ENCODE measurements at places on chromosomes 1 and 21.
A peak's percentile ranks its signal among the peaks of the same experiment; 100 is the strongest.

- DNase-seq, result no peak
Observed at GRCh38 chr1:206790502-206791250, 18.4 kb upstream of the IL10 start.

DNA sequence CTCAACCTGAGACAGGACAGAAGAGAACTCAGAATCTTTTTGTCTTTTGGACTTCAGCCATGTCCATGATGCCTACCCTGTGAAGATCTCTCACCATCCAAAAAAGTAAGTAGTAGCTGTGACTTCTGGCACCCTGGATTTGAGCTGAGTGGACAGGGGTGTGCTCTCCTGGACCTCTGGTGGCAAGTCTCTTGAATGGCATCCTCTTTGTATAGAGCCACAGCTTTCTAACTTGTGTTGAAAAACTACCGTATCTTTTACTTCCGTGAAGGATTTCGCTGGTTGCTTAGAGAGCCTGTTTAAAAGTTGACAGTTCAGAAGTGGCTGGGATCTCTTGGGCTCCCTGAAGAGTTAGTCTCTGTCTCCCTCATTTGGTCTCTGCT is 1.8 kb downstream of the MFN2 start:
- DNase-seq, result no peak

GRCh38 chr21:36889401-36889800 is 77.1 kb downstream of the HLCS start:
- no peak for DNase-seq

GRCh38 chr1:244365809-244366208 is 85.9 kb downstream of the ADSS2 start:
- DNase-seq, result no peak

DNA sequence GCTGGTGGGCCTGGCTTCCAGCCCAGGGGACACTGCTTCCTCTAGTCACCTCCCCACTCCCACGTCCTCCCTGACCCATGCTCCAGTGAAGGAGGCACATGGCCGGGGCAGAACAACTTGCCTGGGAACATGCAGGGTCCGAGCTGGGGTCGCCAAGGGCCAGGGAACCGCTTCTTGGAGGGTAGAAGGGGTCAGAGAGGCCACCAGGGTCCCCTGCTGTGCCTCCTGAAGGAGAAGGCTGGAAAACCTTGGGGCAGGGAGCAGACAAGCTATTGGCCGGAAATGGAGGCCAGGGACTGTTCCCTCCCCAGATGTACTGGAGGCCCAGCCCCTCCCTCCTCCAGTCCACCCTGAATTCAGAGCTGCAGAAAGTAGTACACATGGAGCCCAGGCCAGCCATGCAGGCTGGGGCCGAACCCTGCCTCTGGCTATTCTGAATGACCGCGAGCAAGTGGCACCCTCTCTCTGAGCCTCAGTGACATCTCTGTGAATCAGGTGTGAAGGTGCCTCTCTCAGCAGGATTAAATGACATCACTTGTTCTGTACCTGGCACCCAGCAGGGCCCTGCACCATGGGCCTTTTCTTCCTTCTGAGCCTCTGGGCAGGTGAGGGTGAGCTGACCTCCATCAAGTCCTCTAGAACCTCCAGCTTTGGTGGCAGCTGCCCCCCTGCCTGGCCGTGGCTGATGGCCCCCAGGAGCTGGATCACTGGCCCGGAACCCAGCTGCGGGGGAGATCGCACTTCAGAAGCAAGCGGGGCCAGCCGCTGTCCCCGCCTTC is 15.7 kb downstream of the SPOCD1 start:
- DNase-seq, result no peak

GRCh38 chr1:9249534-9250410 is 15.2 kb downstream of the H6PD start:
- DNase-seq, result no peak

GRCh38 chr1:48771561-48771960 is 5.1 kb downstream of the BEND5 start:
- no peak for DNase-seq

DNA sequence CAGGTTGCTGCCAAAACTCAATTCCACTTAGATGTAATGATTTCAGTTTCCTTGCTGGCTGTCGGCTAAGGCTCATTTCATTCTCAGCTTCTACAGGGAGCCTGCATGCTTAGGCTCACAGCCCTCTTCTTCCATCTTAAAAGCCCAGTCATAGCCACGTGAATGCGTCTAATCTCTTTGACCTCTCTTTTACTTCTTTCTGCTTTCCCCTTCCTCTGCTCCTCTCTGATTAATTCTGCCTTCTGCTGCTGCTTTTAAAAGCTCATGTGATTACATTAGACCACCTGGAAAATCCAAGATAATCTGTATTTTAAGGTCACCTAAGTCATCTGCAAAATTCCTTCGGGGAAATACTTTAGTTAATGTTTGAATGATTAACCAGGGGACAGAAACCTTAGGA is 812.8 kb upstream of the BRINP3 start:
- DNase-seq, result no peak

GRCh38 chr1:183734543-183735036 is 70.3 kb upstream of the RGL1 start:
- DNase-seq, result no peak

GRCh38 chr1:88740784-88741183 is 56.7 kb downstream of the PKN2 start:
- no peak for DNase-seq

DNA sequence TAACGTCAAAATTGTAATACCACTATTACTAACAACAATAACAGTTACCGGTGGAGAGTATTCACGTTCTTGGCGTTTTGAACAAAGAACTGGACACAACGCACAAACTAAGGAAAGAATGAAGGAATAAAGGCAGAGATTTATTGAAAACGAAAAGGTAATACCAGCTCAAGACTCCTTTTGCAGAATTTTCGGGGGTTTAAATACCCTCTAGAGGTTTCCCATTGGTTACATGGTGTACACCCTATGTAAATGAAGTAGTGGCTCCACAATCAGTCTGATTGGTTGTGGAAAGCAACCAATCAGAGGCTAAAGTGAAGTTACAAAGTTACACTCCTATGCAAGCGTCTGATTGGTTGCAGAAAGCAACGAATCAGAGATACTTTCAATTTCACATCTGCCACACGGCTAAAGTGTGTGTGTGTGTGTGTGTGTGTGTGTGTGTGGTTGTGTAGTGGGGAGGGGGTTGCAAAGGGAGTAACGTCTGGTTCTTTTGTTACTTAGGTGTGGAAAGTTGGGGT is 1.1 kb upstream of the GTF2B start:
- no peak for DNase-seq

DNA sequence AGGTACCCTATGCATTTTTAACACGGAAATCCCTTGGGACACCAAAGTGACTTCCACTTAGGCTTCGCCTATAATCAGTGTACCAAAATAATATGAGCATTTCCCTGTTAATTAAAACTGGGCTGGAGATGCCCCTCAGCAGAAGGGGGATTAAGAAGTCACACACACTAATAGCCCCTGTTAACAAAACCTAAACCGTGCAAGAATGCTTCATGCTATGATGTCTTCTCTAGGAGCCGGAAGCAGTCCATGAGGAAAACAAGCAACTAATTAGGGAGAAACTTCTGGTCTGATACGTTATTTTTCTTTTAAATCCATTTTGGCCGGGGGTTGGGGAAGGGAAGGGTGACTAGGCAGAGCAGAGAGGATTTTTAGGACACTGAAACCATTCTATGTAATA is 123.4 kb downstream of the ESRRG start:
- no peak for DNase-seq

- DNase-seq, result no peak
Observed at GRCh38 chr1:185790194-185790735, 56.1 kb downstream of the HMCN1 start.

GRCh38 chr1:222623458-222623857 is 5.6 kb downstream of the MIA3 start:
- DNase-seq, result no peak

GRCh38 chr1:29415861-29416260 is 179.5 kb downstream of the PTPRU start:
- no peak for DNase-seq

DNA sequence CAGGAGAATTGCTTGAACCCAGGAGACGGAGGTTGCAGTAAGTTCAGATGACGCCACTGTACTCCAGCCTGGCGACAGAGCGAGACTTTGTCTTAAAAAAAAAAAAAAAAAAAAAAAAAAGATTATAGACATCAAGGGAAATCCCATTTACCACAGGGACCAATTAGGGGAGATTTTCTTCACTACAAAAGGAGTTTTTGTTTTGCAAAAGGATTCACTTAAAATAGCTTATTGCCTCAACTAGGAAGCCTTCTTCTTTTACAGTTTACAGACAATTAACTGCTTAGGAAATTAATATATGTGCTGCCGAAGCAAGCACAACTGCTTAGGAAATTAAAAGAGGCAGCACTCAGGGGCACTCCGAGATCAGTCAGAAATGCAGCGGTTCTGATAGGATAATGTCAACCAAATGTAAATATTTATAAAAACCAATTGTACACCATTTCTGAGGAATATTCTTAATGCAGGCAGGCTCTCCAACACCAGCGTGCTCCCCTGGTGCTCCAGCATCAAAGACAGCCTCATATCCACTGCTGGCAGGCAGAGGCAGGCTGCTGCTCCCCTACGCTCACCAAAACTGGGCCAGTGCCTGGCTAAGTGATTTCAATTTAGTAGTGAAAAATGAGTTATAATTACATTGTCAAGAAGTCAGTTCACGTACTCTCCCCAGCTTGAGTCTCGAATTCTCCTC is 107.9 kb upstream of the RAB4A start:
- no peak for DNase-seq

- DNase-seq, result no peak
Observed at GRCh38 chr1:2339206-2340085, 51.9 kb downstream of the MORN1 start.

DNA sequence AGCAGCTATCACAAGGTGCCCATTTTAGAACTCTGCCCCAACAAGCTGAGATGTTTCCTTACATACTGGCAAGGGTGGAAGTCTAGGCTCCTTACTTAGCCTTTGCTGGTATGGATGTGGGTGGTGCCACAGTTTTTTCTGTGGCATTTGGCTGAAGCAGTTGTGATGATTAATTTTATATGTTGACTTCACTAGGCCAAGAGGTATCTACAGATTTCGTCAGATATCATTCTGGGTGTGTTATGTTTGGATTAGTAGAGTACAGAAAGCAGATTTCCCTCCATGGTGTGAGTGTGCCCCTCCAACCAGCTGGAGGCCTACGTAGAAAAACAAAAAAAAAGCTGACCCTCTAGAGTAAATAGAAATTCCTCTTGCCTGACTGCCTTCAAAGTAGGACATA is 317.0 kb downstream of the BARHL2 start:
- no peak for DNase-seq

GRCh38 chr1:53615101-53615500 is 123.9 kb downstream of the GLIS1 start:
- DNase-seq, result peak; percentile 56

DNA sequence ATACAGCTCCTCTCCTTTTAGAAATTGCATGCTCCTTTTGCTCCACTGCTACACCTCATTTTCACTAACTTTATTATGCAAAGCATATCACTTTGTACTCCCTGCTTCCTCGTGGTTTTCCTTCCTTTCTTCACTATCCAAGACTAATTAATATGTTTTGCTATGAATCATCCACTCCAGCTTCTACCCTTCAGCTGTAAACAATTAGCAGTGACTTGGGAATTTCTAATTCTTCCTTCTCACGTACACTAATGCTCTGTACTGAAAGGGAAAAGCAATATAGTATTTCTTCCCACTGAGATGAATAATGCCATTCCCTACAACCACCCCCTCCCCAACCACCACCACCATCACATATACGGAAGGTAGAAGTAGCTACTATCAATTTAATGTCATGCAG is 1917.0 kb downstream of the MRPL39 start:
- no peak for DNase-seq

DNA sequence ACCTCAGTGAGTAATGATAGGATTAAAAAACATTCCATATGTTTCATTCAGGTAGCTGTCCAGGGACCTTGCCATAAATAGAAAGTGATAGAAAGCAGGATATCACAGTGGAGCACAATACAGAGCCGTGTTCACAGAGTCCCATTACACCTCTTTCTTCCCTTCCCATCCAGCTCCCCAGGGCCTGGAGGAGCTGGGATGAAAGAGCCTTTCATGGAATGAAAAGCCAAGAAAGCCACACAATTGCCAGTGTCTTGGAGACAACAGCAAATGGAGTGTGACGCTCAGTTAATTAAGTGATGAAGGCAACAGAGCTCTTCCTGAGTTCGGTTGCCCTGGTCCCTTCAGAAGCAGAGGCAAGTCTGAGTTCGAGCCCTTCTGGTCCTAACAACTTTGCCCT is 387.3 kb upstream of the PLXNA2 start:
- DNase-seq, result no peak

DNA sequence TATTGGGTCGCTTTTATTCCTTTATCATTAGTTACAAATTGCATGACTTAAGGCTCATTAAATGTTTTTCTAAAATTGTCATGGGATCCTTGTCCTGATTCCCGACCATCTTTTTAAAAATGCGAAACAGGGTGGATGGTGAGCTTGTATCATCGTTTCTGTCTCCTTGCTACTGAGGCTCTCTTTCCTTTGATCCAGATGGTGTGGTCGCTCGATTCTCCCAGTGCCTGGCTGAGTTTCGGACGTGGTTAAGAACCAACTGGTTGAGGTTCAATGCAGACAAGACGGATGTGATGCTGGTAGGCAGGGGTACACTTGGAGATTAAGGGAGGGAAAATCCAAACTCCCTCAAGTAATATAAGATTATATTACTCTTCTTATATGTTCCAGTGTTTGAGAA is 1.2 kb downstream of the MIER1 start:
- DNase-seq, result no peak
